ENCODE measurements at places on chromosomes 7 and 10.

DNA sequence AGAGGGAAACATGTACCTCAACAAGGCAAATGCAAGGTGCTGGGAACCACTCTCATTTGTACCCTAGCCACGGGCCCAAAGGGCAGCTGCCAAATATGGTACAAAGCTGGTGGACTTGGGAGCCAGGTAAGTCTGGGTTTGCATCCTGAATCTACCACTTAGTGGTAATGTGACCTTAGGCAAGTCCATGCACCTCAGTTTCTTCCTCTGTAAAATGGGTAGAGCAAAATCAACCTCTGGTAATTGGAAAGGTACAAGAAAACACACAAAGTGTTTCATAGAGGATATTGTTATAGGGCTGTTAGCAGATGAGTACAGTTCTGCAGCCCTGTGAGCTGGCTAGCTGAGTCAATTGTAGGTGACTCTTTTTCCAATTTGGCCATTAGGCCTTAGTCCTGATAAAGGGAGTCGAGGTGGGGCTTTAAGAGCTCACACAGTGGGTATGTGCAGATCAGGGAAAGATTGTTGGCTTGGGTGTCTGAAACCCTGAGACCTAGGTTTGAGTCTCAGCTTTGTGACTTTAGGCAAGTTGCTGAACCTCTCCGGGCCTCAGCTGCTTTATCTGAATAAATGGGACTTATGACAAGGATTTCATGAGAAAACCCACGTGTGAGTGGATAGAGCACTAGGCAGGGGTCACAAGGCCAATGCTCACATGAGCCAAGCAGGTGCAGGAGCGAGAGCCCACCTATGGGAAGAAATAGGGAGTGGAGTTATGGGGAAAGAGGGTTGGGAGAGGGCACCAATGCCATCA, 121.3 kb upstream of the GDF10 start:
- H3K4me1 ChIP-seq, result no peaks in the 10 kb centered on the region
- DNase-seq, result no peak
- no peak overlapping the region for H3K27ac ChIP-seq
- H3K27me3 ChIP-seq, result no peaks in the 10 kb centered on the region
- no peaks in the 10 kb centered on the region for H3K36me3 ChIP-seq

- no peak for DNase-seq
- no peaks in the 10 kb centered on the region for H3K4me1 ChIP-seq
- peaks cover 18% of the 10 kb centered on the region for H3K36me3 ChIP-seq
- H3K4me3 ChIP-seq, result no peak overlapping the region
Measured at GRCh38 chr7:107181172-107181571, 12.4 kb downstream of the HBP1 start.

- H3K4me1 ChIP-seq, result no peaks in the 10 kb centered on the region
- no peak for DNase-seq
- no peaks in the 10 kb centered on the region for H3K27me3 ChIP-seq
- H3K27ac ChIP-seq, result no peak overlapping the region
- no peak overlapping the region for H3K4me3 ChIP-seq
Measured at GRCh38 chr10:80672613-80673012, 134.9 kb downstream of the SH2D4B start.

DNA sequence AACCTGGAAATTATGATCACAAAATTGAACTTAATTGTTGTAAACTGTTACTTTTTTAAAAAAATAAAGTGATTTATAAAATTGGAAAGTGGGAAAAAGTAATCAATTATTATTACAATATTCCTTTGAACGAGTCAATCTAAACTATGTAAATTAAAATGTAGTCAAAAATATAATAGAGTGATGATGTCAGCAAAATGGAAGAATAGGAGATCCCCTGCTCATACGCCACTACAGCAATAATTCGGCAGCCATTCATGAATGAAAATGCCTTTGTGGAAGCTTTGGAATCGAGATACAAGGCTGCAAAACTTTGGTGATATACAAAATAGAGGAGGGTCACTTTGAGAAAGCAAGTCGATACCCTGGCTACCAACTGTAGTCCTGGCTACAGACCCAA, 36.4 kb upstream of the PCDH15 start:
- H3K36me3 ChIP-seq, result no peaks in the 10 kb centered on the region
- no peaks in the 10 kb centered on the region for H3K27me3 ChIP-seq
- H3K4me1 ChIP-seq, result peaks cover 3% of the 10 kb centered on the region
- no peak for DNase-seq
- no peak overlapping the region for H3K4me3 ChIP-seq
- no peak overlapping the region for H3K27ac ChIP-seq

GRCh38 chr7:84238596-84238995, 44.0 kb upstream of the SEMA3A start:
- H3K4me3 ChIP-seq, result no peak overlapping the region
- no peak overlapping the region for H3K27ac ChIP-seq
- H3K27me3 ChIP-seq, result no peaks in the 10 kb centered on the region
- no peaks in the 10 kb centered on the region for H3K4me1 ChIP-seq

DNA sequence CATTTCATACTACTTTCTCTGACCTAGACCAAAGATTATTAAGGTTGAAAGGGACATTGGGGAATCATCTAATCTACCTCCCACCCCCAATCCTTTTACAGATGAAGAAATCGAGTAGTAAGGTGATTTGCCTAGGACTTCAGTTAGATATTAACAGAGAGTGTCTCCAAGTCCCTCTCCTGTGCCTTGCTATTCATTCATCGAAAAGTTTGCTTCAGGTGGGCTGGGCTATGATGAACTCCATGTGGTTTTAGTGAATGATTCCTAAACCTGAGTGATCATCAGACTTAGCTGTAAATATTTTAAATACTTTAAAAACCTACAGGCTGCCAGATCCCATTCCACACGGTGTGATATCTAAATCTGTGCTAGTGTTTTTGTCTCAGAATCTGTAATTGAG, 259.4 kb upstream of the SORCS1 start:
- H3K27ac ChIP-seq, result no peak overlapping the region
- 0 out of 2 replicates have a peak, but pooled peaks cover 5% of the 10 kb centered on the region for H3K4me1 ChIP-seq
- H3K27me3 ChIP-seq, result no peaks in the 10 kb centered on the region

DNA sequence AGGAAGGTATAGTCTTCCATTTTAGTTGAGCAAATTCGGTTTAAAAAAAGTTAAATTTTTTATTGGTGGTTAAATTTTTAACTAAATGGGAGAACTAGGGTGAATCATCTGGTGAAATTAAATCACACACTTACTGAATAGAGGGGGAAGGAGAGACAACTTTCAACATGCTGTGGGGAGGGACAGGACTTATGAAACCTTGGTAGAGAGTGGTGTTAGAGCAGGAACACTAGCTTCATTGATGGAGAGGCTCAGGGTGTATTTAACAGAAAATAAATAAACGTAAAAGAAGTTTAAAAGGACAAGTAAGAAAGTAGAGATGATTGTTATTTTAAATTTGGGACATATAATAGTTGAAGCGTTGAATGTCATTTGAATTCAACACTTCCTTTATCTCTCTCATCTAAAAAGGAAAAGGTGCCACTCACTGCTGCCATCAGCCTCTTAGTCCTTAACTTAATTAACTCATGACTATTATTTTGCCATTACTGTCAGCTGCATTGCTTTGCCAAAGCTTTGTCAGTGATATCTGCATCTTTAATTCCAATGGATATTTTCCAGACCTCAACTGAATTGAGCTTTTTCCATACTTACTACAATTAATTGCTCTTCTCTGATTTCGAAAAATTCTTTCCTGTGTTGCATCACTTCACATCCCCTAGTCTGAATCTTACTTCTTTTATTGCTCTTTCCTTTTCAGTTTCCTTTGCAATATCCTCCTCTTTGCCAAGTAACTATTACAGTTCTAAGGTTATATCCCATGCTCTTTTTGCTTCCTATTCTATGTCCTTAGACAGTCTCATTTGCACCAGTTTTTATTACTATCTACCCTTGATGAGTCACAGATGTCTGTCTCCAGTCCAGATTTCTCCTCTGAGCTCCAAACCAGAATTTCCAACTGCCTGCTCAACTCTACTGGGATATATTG, 71.7 kb downstream of the GNAT3 start:
- H3K27ac ChIP-seq, result no peak overlapping the region
- no peaks in the 10 kb centered on the region for H3K27me3 ChIP-seq
- no peak overlapping the region for H3K4me3 ChIP-seq
- H3K4me1 ChIP-seq, result peaks cover 6% of the 10 kb centered on the region
- DNase-seq, result no peak
- no peaks in the 10 kb centered on the region for H3K36me3 ChIP-seq

DNA sequence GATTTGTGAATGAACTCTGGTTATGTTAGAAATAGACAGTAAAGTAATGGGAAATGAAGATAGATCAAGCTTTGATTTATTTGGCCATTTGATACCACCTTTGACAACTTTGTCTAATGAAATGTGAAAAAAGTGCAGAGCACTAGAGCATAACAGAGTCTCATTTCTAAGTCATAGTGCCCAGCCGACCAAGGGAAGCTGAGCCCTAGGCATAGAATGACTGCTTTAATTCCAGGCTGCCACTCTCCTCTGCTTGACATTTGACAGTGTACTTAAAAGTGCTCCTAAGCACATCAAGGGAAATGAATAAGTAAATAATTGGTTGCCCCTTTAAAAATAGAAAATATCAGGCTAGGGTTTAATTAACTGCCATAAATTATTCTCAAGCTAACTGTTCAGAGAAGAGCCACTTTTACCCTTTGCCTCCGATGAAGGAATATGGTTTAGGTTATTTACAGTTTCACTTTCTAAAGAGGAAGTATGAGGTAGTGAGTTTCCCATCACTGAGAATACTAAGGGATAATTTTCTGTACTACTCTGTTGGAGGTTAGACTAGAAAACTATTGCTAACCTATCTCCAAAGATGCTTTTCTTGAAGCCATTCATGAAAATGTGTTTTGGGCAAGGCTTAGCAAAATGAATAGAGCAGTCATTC, 591.6 kb downstream of the REEP3 start:
- no peak for DNase-seq
- H3K27me3 ChIP-seq, result no peaks in the 10 kb centered on the region
- no peak overlapping the region for H3K4me3 ChIP-seq

GRCh38 chr7:84152995-84153394, 41.6 kb downstream of the SEMA3A start:
- no peaks in the 10 kb centered on the region for H3K36me3 ChIP-seq
- H3K27ac ChIP-seq, result no peak overlapping the region
- DNase-seq, result no peak
- H3K27me3 ChIP-seq, result no peaks in the 10 kb centered on the region
- peaks cover 25% of the 10 kb centered on the region for H3K4me1 ChIP-seq
- H3K4me3 ChIP-seq, result no peak overlapping the region

DNA sequence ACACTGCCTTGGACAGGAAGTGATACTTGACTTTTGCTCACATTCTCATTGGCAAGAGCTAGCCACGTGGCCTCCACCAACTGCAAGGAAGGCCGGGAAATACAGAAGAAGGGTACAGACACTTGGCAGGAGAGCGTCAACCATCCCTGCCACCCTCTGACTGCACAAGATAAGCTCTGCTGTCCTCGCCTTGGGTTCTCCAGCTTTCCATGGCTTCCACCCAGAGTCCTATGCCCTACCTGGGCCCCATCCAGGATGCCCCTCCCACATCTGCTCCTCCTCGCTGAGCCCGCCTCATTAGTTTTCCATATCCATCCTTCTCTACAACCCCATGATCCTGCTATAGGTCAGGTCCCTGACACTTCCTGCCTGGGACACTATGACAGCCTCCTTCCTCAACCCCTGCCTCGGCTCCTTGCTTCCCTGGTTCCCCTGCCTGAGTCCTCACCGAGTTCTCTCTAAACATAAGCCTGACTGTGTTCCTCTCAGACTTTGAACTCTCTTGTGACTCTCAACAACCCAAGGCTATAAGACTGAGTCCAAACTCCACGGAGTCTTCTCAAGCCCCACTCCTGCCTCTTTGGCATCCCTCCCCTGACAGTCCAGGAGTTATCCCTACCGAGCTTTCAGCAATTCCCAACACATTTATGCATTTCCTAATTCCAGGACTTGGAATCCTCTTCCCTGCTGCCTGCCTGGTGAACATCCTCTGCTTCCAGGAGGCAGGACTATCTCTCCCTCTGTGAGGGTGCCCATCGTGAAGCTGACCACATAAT, 23.2 kb upstream of the GDF10 start:
- H3K4me1 ChIP-seq, result no peaks in the 10 kb centered on the region
- no peak overlapping the region for H3K27ac ChIP-seq
- no peak for DNase-seq
- no peaks in the 10 kb centered on the region for H3K36me3 ChIP-seq

GRCh38 chr10:109902992-109903947, 20.0 kb downstream of the XPNPEP1 start:
- H3K36me3 ChIP-seq, result no peaks in the 10 kb centered on the region
- H3K27ac ChIP-seq, result no peak overlapping the region

DNA sequence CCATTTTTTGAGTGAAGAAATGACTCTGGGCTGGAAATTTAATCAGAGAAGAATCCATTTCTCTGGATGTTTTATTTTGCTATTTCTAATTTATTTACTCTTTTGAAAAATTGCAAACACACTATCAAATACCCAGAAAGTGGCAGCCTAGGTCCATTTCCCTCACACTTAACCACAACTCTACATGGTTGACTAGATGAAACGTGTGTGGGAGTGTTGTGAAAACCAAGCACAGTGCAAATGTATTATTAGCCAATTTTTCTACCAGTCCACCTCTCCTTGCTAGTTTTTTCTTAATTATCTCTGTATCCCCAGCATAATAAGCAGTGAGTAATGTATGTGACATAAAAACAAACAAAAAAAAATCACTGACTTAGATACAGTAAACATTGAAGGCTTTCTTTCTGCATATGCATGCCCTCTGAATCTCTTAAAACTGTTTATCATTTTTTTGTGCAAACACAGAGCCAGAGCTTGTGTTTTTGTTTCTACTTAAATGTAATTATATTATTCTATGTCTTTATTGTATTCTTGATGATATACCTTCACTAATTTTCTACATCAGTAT, 30.9 kb downstream of the SCIN start:
- H3K4me1 ChIP-seq, result no peaks in the 10 kb centered on the region
- peaks cover 4% of the 10 kb centered on the region for H3K36me3 ChIP-seq
- H3K27me3 ChIP-seq, result no peaks in the 10 kb centered on the region
- no peak for DNase-seq

DNA sequence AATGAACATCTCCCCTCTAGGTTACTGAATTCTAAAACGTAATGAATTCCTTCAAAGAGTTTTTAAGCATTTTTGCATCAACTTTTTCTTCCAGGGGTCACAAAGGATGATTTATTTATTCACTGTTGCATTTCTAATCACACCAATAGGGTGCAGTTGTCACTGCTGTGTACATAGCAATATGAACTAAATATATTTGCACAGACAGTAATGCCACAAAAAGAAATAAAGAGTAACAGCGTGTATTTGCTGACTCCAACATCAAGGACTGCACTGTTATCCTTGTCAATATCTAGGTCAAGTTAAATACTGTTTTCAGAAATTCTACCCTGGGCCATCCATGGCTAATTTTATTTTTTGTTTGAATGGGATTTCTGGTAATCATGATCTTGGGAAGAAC, 138.0 kb downstream of the FRMD4A start:
- H3K4me1 ChIP-seq, result peaks cover 12% of the 10 kb centered on the region
- no peaks in the 10 kb centered on the region for H3K27me3 ChIP-seq
- no peaks in the 10 kb centered on the region for H3K36me3 ChIP-seq
- DNase-seq, result no peak

DNA sequence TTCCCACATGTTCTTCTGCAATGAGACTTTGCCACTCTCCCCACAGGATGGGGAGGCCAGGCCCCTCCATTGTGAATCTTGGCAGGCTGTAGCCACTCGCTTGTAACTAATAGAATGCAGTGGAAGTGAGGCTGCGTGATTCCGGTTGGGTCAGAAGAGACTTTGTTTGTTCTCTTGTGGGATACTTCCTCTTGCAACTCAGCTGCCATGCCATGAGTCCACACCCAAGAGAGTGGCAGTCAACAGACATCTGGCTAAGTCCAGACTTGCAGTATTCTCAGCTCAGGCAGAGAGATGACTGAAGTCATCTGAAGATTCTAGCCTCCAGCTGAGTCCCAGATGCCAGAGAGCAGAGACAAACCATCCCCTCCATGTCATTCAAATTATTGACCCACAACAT, 153.4 kb upstream of the GDF10 start:
- H3K36me3 ChIP-seq, result no peaks in the 10 kb centered on the region
- DNase-seq, result no peak
- H3K27me3 ChIP-seq, result no peaks in the 10 kb centered on the region
- H3K4me3 ChIP-seq, result no peak overlapping the region
- H3K4me1 ChIP-seq, result no peaks in the 10 kb centered on the region
